Activated CD4-positive, alpha-beta T cell treated with anti-CD3 and anti-CD28 coated beads, Interleukin-2, amount 50 U/mL, for 48 hours (primary cell): ENCODE measurements at places on chromosomes 7 and 10.
A peak's percentile ranks its signal among the peaks of the same experiment; 100 is the strongest.

- DNase-seq = peak; percentile 37
These were observed 152.7 kb downstream of the SKIDA1 start for GRCh38 chr10:21372651-21373410.

- no peak for DNase-seq
These were observed 29.7 kb upstream of the ANTXRL start for GRCh38 chr10:46257099-46257498.

GRCh38 chr10:99318048-99318447 is 11.1 kb upstream of the CNNM1 start:
- DNase-seq = no peak

- no peak for DNase-seq
These were observed 219.3 kb upstream of the TAC1 start for GRCh38 chr7:97512441-97513207.

DNA sequence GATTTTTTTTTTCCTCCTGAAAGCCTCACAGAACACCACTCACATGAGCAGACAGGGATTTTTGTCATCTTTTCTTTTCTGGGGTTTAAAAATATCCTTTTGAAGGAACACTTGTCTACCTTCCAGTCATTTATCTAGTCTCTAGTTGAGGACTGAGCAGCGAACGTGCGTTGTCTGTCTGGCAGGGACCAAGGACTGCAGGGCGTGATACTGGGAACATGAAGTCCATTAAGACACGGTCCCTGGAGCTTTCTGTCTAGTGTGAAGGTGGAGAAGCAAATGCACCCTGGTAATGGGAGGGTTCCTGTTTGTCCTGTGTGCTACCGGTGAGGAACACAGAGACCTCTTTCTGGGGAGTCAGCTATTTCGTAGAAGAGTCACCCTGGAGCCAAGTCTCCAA is 207.4 kb downstream of the TMEM178B start:
- no peak for DNase-seq

GRCh38 chr10:59177031-59177797 is 771 bp downstream of the PHYHIPL start:
- DNase-seq = no peak

- DNase-seq = no peak
These were observed 62.7 kb downstream of the SEMA3E start for GRCh38 chr7:83586281-83586680.

DNA sequence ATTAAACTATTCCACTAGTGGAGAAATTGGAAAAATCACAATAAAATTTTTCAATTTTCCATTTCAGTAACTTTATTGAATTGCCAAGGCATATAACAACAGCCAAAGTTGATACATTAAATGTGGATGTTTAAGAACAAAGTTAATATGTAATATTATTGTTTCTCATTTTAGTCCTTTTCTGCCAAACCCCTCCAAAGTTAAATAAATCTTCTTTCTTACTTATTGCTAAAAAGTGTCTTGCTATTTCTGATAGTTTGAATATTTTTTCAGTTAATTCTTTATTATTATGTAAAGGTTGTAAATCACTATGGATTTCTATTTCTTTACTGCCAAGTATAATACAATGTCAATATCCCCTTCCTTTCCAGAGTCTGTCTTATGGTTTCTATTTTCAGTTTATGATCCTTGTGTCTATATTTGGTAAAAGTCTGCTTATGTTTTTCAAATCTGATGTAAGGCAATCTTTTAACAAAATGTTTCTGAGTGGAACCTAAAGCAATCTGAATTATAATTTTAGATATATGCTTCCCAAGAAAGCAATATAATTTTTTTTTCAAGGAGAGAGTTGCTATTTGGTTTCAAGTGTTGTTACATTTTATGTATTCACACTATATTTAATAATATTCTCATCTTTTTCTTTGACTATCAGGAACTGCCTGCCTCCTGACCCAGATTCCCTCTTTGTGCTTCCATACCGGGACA is 80.3 kb upstream of the RHOBTB1 start:
- no peak for DNase-seq

DNA sequence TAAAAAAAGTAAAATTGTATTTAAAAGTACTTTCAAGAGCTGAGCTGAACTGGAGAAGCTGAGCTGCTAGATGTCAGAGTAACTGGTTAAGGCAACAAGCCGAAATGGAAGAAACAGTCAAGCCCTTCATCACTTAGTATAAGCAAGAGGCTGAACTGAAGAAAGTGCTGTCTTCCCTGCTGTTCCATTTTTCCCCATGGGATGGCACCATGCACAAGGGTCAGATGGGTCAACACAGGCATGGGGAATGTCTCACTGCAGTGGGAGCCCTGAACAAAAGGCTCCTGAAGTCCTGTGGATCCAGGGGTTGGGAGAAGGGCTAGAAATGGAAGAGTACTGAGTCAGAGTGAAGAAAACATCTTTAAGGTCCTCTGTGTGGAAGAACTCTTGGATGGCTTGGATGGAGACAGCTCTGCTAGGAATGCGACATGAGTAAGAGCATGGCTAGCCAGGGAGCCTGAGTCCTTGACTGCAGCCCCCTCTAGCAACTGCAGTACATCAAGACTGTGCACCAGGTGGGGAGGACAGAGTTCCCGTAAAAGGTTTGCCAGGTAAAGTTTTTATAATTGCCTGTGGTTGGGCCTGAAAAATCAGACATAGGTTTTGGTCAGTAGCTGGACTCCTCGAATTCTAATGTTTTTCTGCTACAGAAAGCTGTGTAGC is 348.3 kb downstream of the GPR158 start:
- DNase-seq = no peak

GRCh38 chr10:77031531-77032187 is 605.9 kb downstream of the KCNMA1 start:
- DNase-seq = no peak

DNA sequence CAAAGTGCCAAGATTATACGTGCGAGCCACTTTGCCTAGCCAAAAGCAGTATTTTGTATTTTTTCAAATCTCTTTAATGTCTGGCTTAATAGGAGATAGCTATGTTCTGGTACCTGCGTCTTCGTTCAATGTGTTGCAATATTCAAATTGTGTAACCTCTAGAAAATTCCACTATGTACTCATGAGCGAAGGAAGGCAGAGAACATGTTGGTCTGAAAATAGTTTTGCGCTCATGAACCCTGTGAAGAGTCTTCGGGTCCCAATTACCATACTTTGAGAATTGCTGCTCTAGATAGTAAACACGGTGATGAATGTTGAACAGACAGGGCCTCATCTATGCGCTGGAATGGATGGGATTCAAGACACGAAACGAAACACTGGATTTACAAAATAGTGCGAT is 2.7 kb upstream of the SUV39H2 start:
- no peak for DNase-seq

DNA sequence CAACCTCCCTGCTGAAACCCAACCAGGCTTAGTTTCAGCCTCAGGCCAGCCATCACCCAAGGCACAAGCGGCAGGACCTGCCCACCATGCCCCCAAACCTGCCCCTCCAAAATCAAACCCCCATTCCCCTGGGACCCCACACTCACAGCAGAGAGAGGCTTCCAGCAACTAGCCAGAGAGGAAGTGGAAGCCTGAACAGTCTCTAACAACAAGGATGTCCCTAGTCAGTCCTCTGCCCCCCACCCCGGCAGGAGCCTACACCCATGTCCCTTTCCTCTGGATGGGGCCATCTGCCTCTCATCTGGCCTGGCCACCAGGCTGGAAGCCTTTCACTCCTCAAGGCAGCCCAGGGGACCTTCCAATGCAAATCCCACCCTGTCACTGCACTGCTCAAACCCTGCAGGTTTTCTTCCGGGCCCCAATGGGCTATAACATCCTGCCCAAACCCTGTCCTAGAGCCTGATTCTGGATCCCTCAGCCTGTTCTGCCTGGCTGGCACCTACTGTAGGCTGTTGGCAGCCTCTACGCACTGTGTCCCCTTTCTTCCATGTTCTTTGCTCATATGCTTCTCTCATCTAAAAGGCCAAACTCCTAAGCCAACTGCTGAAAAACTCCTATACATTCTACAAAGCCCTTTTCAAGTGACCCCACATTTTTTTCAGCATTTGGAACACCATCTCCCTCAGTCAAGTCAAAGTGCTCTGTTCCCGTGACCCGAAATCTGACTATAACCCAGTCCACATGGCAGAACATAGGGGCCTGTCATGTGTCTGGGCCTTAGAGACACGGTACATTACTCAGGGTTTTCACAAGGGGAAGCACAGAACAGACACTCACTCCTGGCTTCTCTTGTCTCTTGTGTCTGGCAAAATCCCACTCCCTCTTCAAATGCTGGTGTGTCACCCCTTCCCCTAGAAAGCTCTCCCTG is 253.3 kb downstream of the TNS3 start:
- no peak for DNase-seq

- DNase-seq = no peak
These were observed 60.5 kb downstream of the CCNY start for GRCh38 chr10:35396560-35397434.

GRCh38 chr7:70953331-70953741 is 178.6 kb upstream of the GALNT17 start:
- DNase-seq = no peak

GRCh38 chr7:90520484-90520883 is 51.0 kb downstream of the PTTG1IP2 start:
- DNase-seq = no peak

GRCh38 chr7:148697256-148698006 is 1.3 kb upstream of the CUL1 start:
- DNase-seq = peak; percentile 84

DNA sequence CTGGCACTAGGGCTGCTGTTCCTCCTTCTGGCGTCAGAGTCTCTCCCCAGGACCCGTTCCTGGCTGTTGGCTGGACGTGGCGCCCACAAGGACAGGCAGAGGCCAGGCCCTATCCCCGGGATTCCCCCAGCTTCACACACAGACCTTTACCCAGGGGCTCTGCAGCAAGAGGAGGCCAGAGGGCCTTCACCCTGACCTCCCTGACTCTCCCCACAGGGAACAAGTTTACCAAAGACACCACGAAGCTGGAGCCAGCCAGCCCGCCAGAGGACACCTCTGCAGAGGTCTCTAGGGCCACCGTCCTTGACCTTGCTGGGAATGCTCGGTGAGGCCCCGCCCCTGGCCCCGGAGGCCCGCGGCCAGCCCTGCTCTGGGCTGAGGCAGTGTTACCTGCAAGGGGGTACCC is 82.2 kb downstream of the GTF2IRD1 start:
- no peak for DNase-seq

DNA sequence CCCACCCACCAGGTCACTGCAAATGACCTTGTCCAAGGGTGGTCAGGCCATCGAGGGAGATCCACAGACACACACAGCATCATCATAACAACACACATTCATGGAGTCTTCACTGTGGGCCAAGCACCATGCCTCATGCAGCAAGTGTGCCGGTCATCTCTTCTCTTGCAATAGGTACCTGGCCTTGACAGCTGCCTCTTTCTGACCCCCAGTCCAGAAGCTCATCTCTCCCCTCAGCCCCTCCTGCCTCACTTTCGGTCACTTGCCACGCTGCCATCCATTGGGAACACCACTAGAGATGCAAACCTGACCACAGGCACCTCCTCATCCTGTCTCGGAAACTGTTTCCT is 75.9 kb downstream of the OAT start:
- no peak for DNase-seq

GRCh38 chr7:8147760-8148463 is 114.1 kb downstream of the ICA1 start:
- no peak for DNase-seq

DNA sequence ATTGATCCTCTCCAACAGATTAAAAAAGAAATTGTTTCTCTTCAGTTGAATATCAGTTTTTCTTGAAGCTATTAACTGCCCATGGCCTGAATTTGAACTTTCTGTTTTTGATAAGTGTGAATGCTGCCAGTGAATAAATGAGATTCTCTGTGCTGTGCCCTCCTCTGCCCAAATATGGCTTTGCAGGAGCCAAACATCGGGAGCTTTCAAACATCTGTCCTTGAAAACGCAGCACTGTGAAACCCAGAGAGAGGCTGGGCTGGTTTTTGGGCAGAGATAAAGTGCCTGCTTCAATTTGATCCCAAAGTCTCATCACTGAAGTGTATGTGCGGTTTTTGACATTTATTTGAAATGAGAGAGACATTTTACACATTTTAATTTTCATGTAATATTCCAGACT is 268.3 kb upstream of the SHH start:
- no peak for DNase-seq

- DNase-seq = no peak
These were observed 235.2 kb downstream of the ZMYND11 start for GRCh38 chr10:370449-370825.

DNA sequence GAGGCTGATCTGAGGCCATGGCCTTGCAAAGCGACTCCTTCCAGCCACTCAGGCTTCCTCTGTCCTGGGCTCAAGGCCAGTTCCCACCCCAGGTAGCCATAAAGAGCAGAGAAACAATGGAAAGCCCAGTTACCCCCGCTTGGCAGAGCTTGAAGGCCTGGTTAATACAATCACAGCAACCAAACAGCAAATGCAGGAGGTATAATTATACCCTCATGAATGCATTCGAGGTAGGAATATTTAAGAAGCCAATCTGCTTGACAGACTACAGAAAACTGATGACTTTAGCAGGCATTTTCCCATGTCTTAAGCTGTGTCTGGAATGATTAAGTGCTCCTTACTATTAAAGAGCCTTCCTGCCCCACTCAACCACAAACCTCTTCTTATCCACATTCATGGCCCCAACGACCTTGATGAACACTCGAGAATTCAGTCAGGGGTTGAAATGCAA is 114.1 kb upstream of the MACROH2A2 start:
- DNase-seq = no peak

GRCh38 chr10:17464545-17464944 is 10.2 kb upstream of the ST8SIA6 start:
- DNase-seq = no peak

DNA sequence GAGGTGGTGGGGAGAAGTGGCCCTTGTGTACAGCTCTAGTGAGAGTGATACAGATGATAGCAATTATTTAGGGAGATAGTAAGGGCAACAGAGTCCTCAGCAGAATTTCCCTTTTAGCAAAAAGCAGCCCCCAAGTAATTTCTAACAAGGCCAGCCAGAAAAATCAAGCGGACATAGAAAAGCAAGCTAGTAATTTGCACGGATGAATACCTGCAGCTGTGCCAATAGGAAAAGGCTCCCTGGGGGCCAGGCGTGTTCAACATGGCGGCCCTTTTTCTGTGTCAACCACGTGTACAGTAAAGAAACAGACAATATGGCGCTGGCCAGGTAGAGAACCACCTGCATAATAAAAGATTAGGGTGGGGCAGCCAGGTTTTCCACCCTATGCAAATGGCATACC is 7.4 kb downstream of the MCM10 start:
- no peak for DNase-seq

GRCh38 chr10:47091421-47091820 is 180.2 kb downstream of the PTPN20 start:
- DNase-seq = no peak

DNA sequence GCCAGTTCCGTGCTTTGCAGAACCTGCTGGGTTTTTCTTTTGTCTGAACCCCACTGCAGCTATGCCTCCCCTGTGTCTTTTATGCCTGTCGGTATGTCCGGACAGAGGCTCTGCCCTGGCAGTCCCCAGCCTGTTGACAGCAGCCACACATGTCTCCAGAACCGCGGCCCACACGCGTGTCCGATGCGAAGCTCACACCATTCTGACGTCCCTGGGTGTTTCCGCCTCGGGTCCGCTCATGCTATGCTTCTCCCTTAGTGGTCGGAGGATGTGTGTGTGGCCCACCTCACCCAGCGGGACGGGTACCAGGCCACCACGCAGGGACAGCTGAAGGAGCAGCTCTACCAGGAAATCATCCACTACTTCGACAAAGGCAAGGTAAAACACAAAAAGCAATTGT is 164.6 kb upstream of the NPS start:
- no peak for DNase-seq

- no peak for DNase-seq
These were observed 8.3 kb upstream of the EDRF1 start for GRCh38 chr10:125711110-125711750.

- peak; percentile 38 for DNase-seq
These were observed 393 bp downstream of the ZNF467 start for GRCh38 chr7:149772956-149773434.
